ENCODE measurements at places on chromosomes 3 and 15. TPM values are rescaled to one million over a fixed set of nuclear protein-coding genes. Genes with fewer than 3 reads are reported as not detected.

DNA sequence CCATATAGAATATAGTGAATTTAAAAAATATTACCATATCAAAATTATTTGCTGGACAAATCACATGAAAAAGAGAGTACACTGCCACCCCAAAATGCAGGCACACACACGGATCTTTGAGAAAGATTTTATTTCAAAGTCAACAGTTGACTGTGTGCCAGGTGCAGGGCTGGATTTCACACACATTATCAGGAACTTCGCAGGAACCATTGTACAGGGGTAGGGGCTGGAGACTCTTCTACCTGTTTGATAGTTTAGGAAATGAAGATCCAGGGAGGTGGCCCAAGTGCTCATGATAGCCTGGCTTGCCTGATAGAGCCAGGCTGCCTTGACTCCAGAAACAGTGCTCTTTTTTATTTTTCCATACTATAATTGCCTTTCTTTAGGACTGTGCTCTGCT, 54.2 kb downstream of the IL1RAP start:
- peaks cover 16% of the 10 kb centered on the region for H3K36me3 ChIP-seq
- H3K27ac ChIP-seq, result no peak overlapping the region
- H3K4me1 ChIP-seq, result no peaks in the 10 kb centered on the region
- no peak overlapping the region for H3K4me3 ChIP-seq
- H3K27me3 ChIP-seq, result no peaks in the 10 kb centered on the region
- no peak for DNase-seq

- peaks cover 11% of the 10 kb centered on the region for H3K36me3 ChIP-seq
- peaks cover 29% of the 10 kb centered on the region for H3K4me1 ChIP-seq
- peak overlapping the region; percentile 91 for H3K27ac ChIP-seq
- no peaks in the 10 kb centered on the region for H3K27me3 ChIP-seq
- peak overlapping the region; percentile 96 for H3K4me3 ChIP-seq
Measured at GRCh38 chr3:52456169-52456799, 880 bp downstream of the NISCH start.

DNA sequence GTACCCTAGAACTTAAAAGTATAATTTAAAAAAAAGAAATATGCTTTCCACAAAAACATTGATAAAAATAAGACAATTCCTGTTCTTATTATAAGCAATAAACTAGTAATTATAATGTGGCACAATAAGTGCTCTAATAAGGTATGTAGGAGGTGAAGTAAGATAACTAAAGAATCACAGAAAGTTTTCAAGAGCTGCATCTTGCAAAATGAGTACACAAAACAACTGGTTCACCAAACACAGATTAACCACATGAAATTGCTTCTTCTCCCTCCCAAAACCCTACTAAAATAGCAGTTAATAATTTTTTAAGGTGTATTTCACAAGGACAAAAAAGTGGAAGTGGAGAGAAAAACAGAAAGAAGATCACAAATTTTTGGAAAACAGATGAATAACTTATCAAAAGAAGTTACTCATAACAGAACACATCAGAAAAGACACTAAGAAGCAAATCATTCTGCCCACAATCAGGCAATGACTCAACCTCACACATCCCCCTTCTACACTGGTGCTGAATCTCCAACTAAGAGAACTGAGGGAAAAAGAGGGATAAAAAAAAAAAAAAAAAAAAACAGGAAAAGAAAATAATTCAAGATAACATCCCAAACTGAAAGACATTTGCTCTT, 64.2 kb downstream of the TBC1D5 start:
- no peaks in the 10 kb centered on the region for H3K4me1 ChIP-seq
- no peak overlapping the region for H3K4me3 ChIP-seq
- DNase-seq, result no peak
- no peak overlapping the region for H3K27ac ChIP-seq
- H3K36me3 ChIP-seq, result no peaks in the 10 kb centered on the region

ACKR2 gene
- 0.60 TPM for total RNA-seq

COLQ gene
- total RNA-seq, result 9.2 TPM

DNA sequence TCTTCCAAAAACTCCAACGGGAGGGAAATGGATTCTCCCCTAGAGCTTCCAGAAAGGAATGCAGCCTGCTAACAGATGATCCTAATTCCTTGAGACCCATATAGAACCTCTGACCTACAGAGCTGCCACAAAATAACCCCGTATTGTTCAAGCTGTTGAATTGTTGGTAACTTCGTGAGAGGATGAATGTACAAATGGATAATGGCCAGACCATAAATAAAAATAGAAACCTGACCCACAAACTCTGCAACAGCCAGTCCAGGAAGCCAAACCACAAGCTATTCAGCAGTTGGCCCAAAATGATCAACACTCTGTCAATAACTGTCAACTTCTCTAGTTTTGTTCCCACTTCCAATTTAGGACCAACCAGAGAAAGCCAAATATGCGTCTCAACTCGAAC, 414.0 kb upstream of the ZNF717 start:
- H3K36me3 ChIP-seq, result no peaks in the 10 kb centered on the region
- H3K27ac ChIP-seq, result no peak overlapping the region
- DNase-seq, result no peak
- H3K4me1 ChIP-seq, result no peaks in the 10 kb centered on the region
- no peak overlapping the region for H3K4me3 ChIP-seq

- H3K4me3 ChIP-seq, result no peak overlapping the region
- H3K4me1 ChIP-seq, result peaks cover 13% of the 10 kb centered on the region
- DNase-seq, result no peak
- peaks cover 16% of the 10 kb centered on the region for H3K36me3 ChIP-seq
Measured at GRCh38 chr15:99721104-99721778, 12.0 kb downstream of the LYSMD4 start.

CHL1 gene
- 32.5 TPM for total RNA-seq

DNA sequence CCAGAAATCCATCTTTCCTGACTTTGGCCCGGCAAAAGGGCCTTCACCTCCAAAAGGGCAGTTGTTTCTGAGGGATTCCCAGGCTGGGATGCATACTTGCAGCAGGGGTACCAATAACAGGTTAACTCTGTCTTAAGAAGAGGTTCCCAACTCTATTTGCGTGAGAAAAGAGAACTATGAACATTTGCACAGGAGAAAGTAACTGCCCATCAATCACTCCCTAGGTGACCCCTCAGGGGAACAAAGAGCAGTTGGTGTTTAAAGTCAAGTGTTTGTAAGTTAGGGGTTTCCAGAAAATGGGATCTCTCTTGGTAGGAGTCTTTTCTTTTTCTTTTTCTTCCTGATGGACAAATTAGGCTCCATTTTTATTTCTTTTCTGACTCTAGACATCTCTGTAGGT, 97.3 kb downstream of the EPHB1 start:
- H3K4me1 ChIP-seq, result peaks cover 14% of the 10 kb centered on the region
- no peak overlapping the region for H3K4me3 ChIP-seq
- H3K27me3 ChIP-seq, result peaks cover 22% of the 10 kb centered on the region

DNA sequence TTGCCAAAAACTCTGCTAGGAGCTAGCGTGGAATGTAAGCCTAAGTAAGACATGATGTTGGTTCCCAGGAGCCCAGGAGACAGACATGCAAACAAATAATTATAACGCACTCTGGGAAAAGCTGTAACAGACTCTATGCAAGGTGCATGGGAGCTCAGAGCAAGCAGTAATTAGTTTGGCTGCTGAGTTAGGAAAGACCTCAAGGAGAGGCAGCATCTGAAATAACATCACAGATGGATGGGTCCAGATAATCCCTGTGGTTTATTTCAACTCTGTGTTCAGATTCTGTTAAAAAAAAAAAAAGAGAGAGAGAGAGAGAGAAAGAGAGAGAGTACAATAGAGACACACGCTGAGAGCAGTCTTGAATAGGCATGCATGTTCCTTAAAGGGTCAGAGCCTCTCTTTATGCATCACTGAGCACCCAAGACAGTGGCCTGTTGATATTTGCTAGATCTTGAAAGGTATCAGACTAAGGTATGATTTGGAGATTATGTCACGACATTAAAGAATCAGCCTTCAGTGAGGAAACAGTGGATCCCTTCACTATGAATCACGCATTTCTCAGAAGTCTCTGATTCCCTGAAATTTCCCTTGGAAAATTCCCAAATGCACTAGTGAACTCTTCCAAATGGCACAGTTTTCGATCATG, 124.4 kb upstream of the LIPC start:
- no peaks in the 10 kb centered on the region for H3K36me3 ChIP-seq
- no peak overlapping the region for H3K4me3 ChIP-seq
- H3K27ac ChIP-seq, result peak overlapping the region; percentile 9
- peaks cover 19% of the 10 kb centered on the region for H3K4me1 ChIP-seq

XIRP1 gene
- total RNA-seq, result 0.16 TPM

ARHGAP11A gene
- total RNA-seq, result 30.1 TPM

CA12 gene
- 0.58 TPM for total RNA-seq

Data from progenitor cell of endocrine pancreas (in vitro differentiated cells).